ENCODE measurements at places on chromosomes 7 and 10.

DNA sequence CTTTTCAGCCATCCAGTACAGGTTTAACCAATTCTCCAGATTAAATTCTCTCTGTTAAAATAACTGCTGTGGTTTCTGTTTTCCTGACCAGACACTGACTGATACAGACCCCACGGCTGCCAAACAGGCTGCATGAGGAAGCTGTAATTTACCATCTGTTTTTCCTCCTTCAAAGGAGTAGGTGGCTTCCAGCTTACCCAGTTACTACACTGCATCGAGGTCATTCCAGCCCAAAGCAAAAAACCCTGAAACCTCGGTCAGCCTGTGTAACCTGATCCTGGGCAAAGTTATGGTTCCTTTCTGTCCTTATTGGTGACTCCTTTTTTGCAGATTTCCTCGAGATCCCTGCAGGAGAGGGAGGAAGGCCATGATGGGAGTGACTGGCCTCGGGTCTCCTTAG lies 27.9 kb upstream of the LOXL4 start:
- DNase-seq: no peak

DNA sequence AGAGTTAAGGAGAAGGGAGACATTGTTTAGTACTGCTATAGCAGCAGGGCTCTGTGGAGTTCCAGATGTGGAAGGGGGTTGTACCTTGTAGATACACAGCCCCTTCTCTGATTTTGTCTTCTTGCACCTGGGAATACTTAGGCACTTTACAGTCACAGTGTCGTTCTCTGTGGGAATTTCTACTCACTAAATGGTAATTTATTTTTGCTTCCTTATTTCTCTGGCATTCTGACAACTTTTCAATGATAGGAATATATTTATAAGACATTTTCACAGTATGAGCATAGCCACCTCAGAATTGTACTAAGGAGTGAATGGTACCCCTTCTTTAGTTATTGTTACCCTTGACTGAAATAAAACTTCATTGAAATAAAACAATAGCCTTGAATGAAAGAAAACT lies 132.8 kb downstream of the SUGCT start:
- no peak for DNase-seq

DNA sequence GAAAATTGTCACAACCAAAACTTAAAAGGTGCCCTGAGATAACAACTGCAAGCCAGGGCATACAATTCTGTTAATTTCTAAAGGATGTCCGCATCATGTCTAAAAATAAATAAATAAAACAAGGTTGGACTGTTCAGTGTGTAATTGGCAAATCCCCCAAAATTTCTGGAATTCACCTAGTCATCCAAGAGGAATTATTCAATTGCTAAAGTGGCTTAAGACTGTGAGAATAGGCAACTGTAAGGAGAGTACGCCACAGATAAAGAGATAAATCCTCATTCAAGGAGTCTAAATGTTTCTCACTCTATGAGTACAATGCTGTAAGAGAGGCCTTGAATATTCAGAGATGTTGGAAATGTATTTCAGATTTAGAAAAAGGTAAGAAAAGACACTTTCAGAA lies 37.2 kb downstream of the PIK3AP1 start:
- no peak for DNase-seq

DNA sequence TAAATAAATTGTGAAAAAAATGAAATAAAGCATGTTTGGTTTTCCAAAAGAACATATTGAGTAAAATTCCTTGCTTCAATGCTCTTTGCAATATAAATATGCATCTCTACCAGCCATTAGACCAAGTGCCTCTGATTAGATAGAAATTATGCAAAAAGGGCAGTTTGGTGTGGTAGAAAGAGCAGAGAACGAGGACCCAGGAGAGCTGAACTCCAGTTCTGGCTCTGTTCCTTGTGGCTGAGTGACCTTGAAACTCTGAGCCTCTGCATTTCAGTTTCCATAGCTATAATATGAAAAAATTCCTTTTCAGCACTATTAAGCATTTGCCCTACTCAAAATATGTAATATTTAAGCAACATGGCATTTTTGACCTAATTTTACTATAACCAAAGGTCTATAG lies 36.5 kb downstream of the COL1A2 start:
- DNase-seq: no peak

All from NCI-H1436 treated with DMSO at 0.1 percent for 48 hours (cell line).